ENCODE measurements at places on chromosomes 12 and 14.

- DNase-seq, result no peak
These were observed 264.7 kb downstream of the RAD51B start for GRCh38 chr14:68084256-68084655.

DNA sequence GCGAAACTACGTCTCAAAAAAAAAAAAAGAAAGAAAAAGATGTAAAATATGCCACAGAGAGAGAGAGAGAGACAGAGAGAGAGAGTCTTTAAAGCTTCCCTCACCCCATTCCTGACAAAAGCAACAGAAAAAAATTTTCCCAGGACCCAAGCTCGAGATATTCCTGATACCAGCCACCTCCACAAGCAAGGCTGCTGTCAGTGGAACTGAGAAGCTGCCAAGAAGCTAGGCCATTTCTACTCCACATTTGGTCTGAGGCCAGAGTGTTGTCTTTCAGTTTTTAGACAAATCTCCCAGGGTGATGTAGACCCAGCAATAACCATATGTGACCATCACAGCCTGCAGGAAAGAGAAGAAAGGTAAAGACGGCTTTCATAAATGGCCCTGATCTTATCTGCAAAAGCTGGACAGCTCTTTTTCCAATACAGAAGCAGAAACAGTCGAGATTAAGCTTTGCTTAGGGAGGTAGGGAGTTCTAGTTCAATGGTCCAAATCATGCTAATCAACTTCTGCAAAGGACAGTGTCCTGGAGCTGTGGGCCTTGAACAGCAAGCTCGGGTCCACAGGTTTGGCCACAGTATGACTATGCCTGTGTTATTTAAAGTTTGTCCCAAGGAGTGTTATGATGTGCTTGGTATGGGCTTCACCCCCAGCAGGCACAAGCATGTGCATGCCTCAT is 130.3 kb upstream of the NUDT4 start:
- no peak for DNase-seq

GRCh38 chr12:25767606-25768005 is 190.9 kb upstream of the RASSF8 start:
- peak; percentile 71 for DNase-seq

DNA sequence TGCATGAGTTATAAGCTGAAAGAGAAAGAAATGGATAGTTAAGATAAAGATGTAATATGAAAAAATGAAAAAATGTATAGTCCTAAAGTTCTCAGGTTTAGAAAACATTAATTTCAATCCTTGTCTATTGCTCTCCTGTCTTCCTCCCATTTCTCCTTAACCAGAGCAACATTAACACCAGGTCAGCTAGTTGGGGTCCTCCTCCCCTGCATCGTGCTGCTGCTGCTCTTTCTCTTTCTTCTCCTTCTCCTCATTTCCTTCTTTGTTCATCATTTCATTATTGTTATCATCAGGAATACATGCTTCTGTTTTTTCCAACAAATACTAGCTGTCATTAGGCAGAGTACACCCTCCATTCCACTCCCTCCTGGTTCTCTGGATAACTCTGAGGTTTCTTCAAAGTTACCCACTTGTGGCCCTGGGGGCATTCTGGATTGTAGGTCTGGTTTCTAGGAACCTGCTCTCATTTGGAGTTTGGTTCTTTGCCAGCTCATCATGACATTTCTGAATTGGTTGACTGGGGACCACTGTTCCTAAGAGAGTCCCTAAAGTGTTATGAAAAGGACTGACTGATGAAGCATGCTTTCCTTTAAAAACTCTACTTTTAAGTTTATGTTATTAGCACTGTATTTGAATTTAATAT is 17.0 kb downstream of the ACSS3 start:
- no peak for DNase-seq

DNA sequence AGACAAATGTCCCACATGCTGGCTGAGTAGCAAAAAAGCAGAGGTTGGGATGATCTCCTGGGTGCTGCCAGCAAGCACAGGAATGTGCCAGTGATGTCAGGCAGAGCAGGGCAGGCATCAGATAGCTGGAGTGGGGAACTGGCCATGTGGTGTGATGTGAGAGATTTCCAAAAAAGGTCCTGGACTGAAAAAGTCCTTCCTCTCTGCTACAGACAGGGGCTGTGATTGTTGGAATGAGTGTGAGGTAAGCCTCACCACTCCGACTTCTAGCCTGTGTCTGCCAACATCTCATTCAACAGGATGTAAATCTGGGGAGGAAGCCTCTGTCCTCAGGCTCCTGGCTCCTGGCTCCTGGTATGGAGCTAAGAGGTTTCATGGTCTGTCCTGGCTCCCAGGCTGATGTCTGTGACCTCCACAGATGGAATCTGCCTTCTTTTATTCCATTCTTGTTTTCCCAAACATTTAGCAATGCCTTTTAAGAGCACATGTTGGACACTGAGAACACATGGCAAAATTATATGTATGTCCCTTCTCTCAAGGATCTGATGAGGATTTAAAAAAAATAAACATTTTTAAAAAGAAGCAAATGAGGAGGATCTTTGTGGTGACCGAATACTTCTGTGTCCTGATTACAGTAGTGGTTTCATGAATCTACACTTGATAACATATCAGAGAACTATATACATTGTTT is 50.1 kb upstream of the STK38L start:
- DNase-seq, result peak; percentile 53

GRCh38 chr14:100682749-100683148 is 43.9 kb upstream of the DLK1 start:
- DNase-seq, result no peak

- DNase-seq, result no peak
These were observed 26.9 kb downstream of the CLMN start for GRCh38 chr14:95292660-95293425.

GRCh38 chr12:75711271-75711670 is 199.9 kb upstream of the KRR1 start:
- no peak for DNase-seq

- DNase-seq, result no peak
These were observed 63.7 kb downstream of the DIP2B start for GRCh38 chr12:50568338-50569091.

GRCh38 chr12:77032406-77032805 is 33.0 kb downstream of the E2F7 start:
- peak; percentile 95 for DNase-seq

DNA sequence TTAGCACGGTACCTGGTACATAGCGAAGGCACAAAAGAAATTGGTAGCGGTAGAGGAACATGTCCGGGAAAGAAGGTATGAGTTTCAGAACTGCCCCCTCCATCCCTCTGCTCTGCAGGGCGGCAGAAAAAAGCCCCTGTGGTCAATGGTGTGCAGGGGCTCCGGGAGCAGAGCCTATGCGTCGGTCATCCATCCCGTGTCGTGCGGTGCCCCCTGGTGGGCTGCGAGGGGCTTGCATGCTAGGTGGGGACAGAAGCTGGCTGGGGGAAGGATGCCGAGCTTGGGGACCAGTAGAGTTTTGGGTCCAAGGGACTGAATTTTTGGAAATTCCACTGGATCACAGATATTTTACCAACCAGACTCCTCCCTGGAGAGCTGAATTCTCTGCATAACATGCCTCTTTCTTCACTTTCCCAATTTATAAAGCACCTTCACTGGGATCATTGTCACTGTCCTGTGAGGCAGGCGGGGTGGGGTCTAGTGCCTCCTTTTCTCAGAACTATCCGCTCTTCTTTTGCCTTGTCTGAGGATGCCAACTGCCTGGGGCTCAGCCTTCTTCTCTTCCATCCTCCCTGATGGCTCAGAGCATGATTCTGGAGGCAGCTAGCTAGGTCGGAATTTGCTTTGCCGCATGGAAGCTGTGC is 148.7 kb downstream of the SMOC1 start:
- peak; percentile 32 for DNase-seq

DNA sequence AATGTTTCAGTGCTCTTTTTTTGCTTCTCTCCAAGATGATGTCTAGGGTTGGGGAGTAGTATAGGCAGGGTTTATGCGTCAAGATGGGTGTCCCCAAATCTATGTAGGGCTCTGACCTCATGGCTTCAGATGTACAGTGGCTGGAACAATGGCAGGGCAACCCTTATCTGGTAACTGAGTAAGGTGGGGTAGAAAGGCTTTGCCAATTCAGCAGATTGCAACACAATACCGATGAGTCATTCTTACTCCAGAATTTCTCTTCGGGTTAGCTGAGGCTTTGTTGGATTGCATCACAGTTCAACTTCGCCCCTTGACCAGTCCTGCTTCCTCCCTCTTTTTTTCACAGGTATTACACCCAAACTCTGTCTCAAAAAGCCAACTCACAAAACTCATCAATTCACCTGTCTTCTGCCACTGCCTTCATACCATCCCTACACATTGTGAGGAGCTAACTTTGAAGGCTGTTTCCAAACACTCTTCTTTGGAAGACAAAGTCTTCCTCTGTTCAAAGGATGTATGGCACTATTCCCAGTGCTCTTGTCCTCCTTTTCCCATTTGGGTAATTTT is 190.2 kb upstream of the CNOT2 start:
- peak; percentile 95 for DNase-seq

GRCh38 chr12:38516418-38516817 is 199.8 kb downstream of the ALG10B start:
- no peak for DNase-seq

DNA sequence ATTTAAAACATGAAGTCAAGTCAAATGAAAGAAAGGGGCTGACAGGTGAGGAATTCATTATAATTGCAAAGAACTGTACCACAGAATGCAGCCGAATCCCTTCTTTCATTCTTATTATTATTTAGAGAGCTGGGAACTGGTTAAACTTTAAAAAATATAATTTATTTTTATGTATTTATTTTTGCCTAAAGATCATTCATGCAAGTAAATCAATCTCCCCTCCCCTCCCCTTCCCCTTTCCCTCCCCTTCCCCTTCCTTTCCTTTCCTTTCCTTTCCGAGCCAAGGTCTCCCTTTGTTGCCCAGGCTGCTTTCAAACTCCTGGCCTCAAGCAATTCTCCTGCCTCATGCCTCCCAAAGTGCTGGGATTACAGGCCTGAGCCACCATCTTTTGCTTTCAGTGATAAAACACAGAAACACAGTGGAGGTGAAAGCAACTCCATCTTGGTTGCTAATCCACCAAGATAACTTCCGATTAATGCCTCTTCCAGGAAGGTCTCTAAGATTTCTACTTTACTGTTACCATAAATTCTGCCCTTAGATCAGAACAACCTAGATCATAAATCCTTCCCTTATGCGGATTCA is 6.0 kb upstream of the UBC start:
- DNase-seq, result no peak

DNA sequence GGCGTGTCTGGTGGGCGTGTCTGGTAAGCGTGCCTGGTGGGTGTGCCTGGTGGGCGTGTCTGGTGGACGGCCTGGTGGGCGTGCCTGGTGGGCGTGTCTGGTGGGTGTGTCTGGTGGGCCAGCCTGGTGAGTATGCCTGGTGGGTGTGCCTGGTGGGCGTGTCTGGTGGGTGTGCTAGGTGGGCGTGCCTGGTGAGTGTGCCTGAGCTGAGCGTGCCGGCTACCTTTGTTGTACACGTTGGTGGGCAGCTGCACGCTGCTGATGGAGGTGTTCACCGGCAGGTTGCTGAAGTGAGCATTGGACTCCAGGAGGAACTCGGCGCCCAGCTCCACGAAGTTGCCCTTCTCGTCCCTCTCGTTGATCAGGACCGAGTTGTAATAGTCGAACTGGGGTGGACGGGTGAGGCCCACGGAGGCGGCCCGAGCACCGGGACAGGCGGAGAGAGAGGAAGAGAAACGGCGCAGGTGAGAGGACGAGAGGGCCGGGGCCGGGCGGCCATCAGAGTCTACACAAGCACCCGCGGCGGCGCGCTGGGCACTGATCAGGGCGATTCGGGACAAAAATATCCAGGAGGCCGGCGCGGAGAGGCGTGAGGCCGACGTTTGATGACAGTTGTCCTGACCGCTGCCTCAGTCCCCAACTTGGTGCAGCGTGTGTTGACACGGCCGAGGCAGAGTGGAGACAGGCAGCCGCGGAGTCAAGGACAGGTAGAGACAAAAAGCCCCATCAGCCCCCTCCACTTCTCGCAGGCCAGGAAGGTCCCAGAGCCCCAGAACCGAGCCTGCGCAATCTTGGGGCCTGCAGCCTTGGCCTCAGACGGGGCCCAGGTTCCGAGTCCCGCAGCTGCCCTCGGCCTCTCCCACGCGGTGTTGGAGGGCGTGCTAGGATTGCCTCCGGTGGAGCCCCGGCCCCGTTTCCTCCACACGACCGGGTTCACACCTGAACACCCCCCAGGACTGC is 10.5 kb downstream of the CACNA2D4 start:
- no peak for DNase-seq

DNA sequence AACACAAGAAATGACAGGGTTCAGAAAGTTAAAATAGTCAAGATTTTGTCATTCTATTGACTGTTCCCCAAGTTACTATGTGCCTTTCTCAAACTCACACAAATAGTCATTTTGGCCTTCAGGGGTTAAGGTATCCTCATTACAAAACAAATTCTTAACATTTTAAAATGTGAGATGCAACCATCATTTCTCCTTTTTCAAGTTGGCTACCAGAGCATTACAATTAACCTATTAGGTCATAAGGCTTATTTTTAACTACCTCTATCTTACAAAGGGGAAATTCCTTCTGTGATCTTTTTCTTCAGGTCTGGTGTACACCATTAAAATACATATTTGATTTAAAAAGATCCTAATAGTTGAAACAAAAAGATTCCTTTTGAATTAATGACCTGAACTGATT is 61.2 kb downstream of the SLC38A1 start:
- no peak for DNase-seq

- DNase-seq, result peak; percentile 18
These were observed 925 bp downstream of the DICER1 start for GRCh38 chr14:95156161-95157047.

DNA sequence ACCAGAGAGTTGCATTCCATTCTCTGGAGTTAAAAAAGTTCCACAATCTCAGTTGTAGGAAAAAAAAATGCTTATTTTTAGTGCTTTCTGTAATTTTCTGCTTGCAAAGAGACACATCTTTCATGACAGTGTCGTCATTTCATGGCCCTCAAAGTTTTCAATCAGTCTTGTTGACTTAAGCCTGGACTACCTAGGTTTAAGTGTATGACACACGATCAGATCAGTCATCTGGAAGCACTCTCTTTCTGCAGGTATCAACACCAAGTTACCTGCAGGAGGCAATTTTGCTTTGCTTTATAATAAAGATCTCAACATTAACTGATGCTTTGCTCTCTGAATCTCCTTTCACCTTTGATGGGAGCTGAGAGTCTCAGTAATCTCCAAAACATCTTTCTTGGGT is 251.6 kb downstream of the BCAT1 start:
- peak; percentile 42 for DNase-seq

GRCh38 chr12:17296882-17297281 is 690.9 kb upstream of the LMO3 start:
- DNase-seq, result no peak

DNA sequence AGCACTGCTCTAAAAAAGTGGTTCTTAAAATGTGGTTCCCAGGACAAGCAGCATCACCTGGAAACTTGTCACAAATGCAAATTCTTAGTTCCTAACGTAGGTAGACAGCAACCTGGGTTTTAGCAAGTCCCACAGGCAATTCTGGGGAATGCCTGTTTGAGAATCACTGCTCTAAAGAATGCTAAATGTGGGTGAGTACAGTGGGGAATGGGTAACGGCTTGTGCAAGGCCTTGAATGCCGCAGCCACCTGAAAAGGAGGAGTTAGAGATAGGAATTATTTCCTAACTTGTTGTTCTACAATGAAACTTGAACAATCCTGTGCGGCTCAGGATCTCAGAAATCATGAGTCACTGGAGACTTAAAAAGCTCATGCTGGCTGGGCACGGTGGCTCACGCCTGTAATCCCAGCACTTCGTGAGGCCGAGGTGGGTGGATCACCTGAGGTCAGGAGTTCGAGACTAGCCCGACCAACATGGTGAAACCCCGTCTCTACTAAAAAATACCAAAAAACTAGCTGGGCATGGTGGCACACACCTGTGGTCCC is 34.9 kb downstream of the GNS start:
- no peak for DNase-seq
